Neural cell (in vitro differentiated cells): ENCODE measurements at places on chromosomes 5 and 9. TPM values are rescaled to one million over a fixed set of nuclear protein-coding genes. Genes with fewer than 3 reads are reported as not detected.

ETF1 gene
- polyA plus RNA-seq: 56.9 and 62.1 TPM in 2 replicates

PCDHGB6 gene
- 29.2 and 34.4 TPM in 2 replicates for polyA plus RNA-seq

HMGCR gene
- 293 and 309 TPM in 2 replicates for polyA plus RNA-seq

TAF1L gene
- polyA plus RNA-seq: not detected in 2 replicates

CARD6 gene
- 0.06 TPM in 1 of 2 replicates, not detected in the other for polyA plus RNA-seq

CCNJL gene
- polyA plus RNA-seq: 0.28 and 0.84 TPM in 2 replicates

IFNA10 gene
- polyA plus RNA-seq: not detected in 2 replicates

NTNG2 gene
- 0.26 and 0.43 TPM in 2 replicates for polyA plus RNA-seq

SPINK7 gene
- not detected in 2 replicates for polyA plus RNA-seq

CDKN2A gene
- polyA plus RNA-seq: not detected in 2 replicates

MLANA gene
- not detected in 2 replicates for polyA plus RNA-seq

KIF24 gene
- 0.19 and 0.36 TPM in 2 replicates for polyA plus RNA-seq

TSSK1B gene
- polyA plus RNA-seq: not detected in 2 replicates

TNFSF15 gene
- polyA plus RNA-seq: not detected in 2 replicates

UGT3A1 gene
- not detected in 2 replicates for polyA plus RNA-seq

TRIM32 gene
- 6.9 and 9.1 TPM in 2 replicates for polyA plus RNA-seq

SLC25A2 gene
- not detected in 2 replicates for polyA plus RNA-seq

KCNT1 gene
- 0.67 and 0.74 TPM in 2 replicates for polyA plus RNA-seq

ITGA1 gene
- polyA plus RNA-seq: 0.10 and 0.15 TPM in 2 replicates

ANKRD18A gene
- polyA plus RNA-seq: 0.45 TPM in 1 of 2 replicates, not detected in the other

CACNA1B gene
- polyA plus RNA-seq: 5.8 and 7.9 TPM in 2 replicates

TMEM8B gene
- 12.7 and 12.9 TPM in 2 replicates for polyA plus RNA-seq

SMIM32 gene
- 3.6 and 4.9 TPM in 2 replicates for polyA plus RNA-seq

NOL6 gene
- polyA plus RNA-seq: 15.5 and 17.8 TPM in 2 replicates

MAST4 gene
- polyA plus RNA-seq: 2.3 TPM in 2 replicates

GABRA6 gene
- polyA plus RNA-seq: 2.2 and 3.9 TPM in 2 replicates

RNF208 gene
- polyA plus RNA-seq: 1.2 and 1.5 TPM in 2 replicates

AGTPBP1 gene
- polyA plus RNA-seq: 79.8 and 90.7 TPM in 2 replicates

OTP gene
- not detected in 2 replicates for polyA plus RNA-seq

BAAT gene
- 0.44 and 0.61 TPM in 2 replicates for polyA plus RNA-seq

LPAR1 gene
- 0.32 and 0.54 TPM in 2 replicates for polyA plus RNA-seq

TMEM141 gene
- 30.1 and 33.1 TPM in 2 replicates for polyA plus RNA-seq

IFNA21 gene
- polyA plus RNA-seq: not detected in 2 replicates

RGS3 gene
- polyA plus RNA-seq: 25.3 and 36.4 TPM in 2 replicates

ADRA1B gene
- polyA plus RNA-seq: 1.1 and 1.4 TPM in 2 replicates

BTNL8 gene
- not detected in 2 replicates for polyA plus RNA-seq

SLC36A1 gene
- 5.0 and 5.3 TPM in 2 replicates for polyA plus RNA-seq

ZFP62 gene
- polyA plus RNA-seq: 51.1 and 69.1 TPM in 2 replicates

PRLR gene
- 0.50 and 0.78 TPM in 2 replicates for polyA plus RNA-seq

LYRM7 gene
- polyA plus RNA-seq: 8.3 and 8.6 TPM in 2 replicates

COL5A1 gene
- 0.06 TPM in 1 of 2 replicates, not detected in the other for polyA plus RNA-seq

PCDHGA11 gene
- polyA plus RNA-seq: 0.32 and 0.62 TPM in 2 replicates

PCDHA12 gene
- polyA plus RNA-seq: 12.8 and 13.9 TPM in 2 replicates

ROPN1L gene
- polyA plus RNA-seq: 0.52 and 4.3 TPM in 2 replicates

CATSPER3 gene
- polyA plus RNA-seq: 0.17 and 0.80 TPM in 2 replicates

CCNO gene
- 0.16 TPM in 1 of 2 replicates, not detected in the other for polyA plus RNA-seq

KCTD16 gene
- 7.1 and 7.2 TPM in 2 replicates for polyA plus RNA-seq

F2R gene
- polyA plus RNA-seq: 35.5 and 35.9 TPM in 2 replicates

AGXT2 gene
- not detected in 2 replicates for polyA plus RNA-seq

PCDHA10 gene
- polyA plus RNA-seq: 5.5 and 6.7 TPM in 2 replicates

ESM1 gene
- not detected in 2 replicates for polyA plus RNA-seq

BHMT2 gene
- polyA plus RNA-seq: not detected in 2 replicates

CEL gene
- polyA plus RNA-seq: 0.95 and 2.7 TPM in 2 replicates

ACO1 gene
- 16.5 and 17.9 TPM in 2 replicates for polyA plus RNA-seq

STC2 gene
- polyA plus RNA-seq: 0.09 and 0.26 TPM in 2 replicates

PROB1 gene
- 0.74 and 1.2 TPM in 2 replicates for polyA plus RNA-seq

C9orf50 gene
- polyA plus RNA-seq: not detected in 2 replicates

N4BP3 gene
- polyA plus RNA-seq: 4.6 and 5.8 TPM in 2 replicates
